ENCODE measurements at places on chromosomes 3 and 15. TPM values are rescaled to one million over a fixed set of nuclear protein-coding genes. Genes with fewer than 3 reads are reported as not detected.

DNA sequence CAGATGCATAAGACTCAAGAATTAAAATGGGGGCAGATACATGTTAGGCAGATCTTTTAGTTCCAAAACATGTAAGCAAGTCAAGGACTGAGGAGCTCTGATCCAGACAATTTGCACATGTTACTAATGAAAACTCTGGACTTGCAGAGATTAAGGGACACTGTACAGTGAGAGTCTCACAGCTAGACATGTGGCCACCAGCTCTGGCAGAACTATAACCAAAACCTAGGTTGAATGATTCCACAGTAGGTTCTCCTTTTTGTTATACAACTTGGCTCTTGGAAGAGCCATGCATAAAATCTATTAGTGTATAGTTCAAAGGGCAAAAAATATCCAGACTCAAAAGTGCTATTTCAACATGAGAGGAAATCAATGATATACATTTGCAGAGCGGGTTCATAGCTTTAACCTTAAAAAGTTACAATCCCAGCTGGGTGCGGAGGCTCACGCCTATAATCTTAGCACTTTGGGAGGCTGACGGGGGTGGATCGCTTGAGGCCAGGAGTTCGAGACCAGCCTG is 61.8 kb downstream of the SETD2 start:
- H3K4me1 ChIP-seq = no peaks in the 10 kb centered on the region
- peaks cover 39% of the 10 kb centered on the region for H3K36me3 ChIP-seq
- no peak for DNase-seq
- H3K27ac ChIP-seq = no peak overlapping the region

Gene VGLL3
- total RNA-seq = 138 TPM

DNA sequence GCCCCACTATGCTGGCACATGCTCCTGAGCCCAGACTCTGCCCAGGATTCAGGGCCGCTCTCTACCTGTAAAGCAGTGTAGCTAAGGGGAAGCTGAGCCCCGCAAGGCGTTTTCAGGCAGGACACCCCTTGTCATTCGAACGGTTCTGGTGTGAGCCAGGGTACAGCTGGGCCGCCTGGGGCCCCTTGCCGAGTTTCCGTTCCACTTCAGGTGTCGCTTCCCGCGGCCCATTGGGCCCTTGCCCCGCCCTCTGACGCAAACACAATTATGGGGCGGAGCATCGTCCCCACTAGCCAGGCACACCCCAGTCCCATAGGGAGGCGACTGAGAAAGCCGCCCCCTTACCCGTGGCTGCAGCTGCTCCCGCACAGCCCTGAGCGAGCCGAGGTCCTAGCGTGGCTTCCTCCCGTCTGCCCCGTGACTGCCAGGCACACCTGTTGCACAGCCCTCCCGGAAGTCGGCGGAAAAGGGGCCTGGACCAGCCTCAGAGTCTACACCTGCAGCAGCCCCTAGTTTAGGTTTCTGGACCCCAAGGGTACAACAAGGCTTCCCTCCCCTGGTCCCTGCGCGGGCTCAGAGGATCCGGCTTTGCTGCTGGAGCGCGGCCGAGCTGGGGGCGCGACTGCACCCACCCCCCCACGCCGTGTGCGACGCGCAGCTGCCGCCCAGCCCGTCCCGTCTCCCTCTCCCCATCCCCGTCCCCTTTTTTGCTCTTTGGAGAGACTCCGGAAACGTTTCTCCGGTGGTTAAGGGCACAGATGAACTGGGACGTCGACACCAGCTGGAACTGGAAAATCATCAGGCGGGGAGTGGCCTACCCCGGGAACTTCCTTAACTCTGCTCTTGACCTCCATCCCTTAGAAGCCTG is at the start of gene PLSCR2:
PLSCR2 (minus strand) TSS at position 412 of the 868 bp plus-strand sequence. CDS start 9,657 bp downstream, outside the sequence.
- H3K4me3 ChIP-seq = peak within 1 kb of the TSS; percentile 72
- no peaks in the 10 kb centered on the region for H3K27me3 ChIP-seq
- H3K4me1 ChIP-seq = no peaks in the 10 kb centered on the region
- peak; percentile 17 for DNase-seq
- H3K27ac ChIP-seq = peak within 1 kb of the TSS; percentile 53

- peak overlapping the region; percentile 16 for H3K4me3 ChIP-seq
- H3K4me1 ChIP-seq = no peaks in the 10 kb centered on the region
- H3K36me3 ChIP-seq = no peaks in the 10 kb centered on the region
- no peaks in the 10 kb centered on the region for H3K27me3 ChIP-seq
Observed at GRCh38 chr3:35664460-35664919, 25.2 kb downstream of the ARPP21 start.

Gene GCSAM
- total RNA-seq = not detected

GRCh38 chr3:23537101-23537551 is 268.6 kb upstream of the UBE2E1 start:
- no peak overlapping the region for H3K4me3 ChIP-seq
- H3K36me3 ChIP-seq = no peaks in the 10 kb centered on the region
- DNase-seq = no peak
- H3K27me3 ChIP-seq = no peaks in the 10 kb centered on the region

GRCh38 chr3:46468753-46469600 is 4.3 kb upstream of the LTF start:
- no peaks in the 10 kb centered on the region for H3K4me1 ChIP-seq
- no peak overlapping the region for H3K4me3 ChIP-seq
- H3K27me3 ChIP-seq = no peaks in the 10 kb centered on the region
- no peak for DNase-seq

Gene PPP1R14D
- total RNA-seq = not detected

DNA sequence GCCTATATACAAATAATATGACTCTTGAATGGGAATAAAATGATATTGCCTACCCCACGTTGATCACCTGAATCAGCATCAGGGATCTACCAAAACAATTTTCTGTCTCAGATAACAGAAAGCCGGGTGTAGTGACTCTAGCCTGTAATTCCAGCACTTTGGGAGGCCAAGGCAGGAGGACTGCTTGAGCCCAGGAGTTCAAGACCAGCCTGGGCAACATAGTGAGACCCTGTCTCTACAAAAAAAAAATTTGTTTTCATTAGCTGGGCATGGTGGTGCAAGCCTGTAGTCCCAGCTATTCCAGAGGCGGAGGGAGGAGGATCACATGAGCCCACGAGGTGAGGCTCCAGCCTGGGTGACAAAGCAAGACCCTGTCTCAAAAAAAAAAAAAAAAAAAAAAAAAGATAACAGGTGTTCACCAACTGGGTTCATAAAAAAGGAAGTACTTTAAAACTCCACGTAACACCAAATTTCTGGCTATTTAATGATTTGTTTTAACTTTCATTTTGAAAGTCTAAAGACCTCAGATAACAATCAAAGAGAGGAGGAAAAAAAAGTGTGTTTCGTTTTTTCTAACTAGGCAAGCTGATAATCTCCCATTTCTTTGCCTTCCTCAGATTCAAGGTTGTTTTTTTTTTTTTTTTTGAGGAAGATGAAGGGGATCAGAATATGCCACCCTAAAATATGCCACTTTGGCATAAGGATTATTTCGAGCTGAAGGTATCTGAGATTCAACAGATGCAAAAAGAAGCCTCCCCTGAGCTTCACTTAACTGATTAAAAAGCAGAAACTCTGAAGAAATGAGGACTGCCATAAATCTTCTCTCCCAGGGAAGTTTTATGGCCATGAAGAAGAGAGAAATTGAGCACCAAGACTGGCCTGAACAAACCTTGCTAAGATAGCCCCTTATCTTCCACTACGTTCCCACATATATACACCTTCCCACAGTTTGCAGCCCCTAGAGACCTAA is 44.1 kb downstream of the TRANK1 start:
- H3K27ac ChIP-seq = no peak overlapping the region
- no peak overlapping the region for H3K4me3 ChIP-seq
- no peaks in the 10 kb centered on the region for H3K4me1 ChIP-seq

DNA sequence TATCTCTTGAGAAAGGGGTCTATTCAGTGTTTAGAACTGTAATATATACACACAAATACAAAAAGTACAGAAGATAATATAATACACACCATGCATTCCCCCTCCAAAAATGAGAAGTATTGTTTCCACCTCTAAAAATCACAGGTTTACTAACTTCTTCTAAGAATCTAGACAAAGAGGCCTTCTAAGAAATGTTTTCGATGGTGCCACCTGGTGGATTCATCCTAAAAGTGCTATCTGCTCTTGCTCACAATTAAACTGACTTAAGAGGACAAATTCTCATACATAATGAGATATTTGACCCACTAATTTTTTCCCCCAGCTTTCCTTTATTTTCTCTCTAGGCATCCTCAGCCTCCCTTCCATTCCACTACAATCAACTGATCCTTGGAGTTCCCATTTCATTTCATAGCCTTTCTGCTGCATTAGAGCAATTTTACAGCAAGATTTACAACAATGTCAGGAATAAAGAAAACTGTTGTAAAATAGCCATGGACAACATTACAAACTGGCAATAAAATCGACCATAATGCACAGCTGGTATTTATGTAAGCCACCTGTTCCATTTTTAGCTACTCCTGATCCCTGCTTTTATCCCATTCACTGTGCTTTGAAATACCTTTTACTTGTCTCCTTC is 124.6 kb downstream of the ARRDC4 start:
- H3K27ac ChIP-seq = no peak overlapping the region
- H3K4me3 ChIP-seq = no peak overlapping the region
- no peaks in the 10 kb centered on the region for H3K4me1 ChIP-seq
- DNase-seq = no peak

DNA sequence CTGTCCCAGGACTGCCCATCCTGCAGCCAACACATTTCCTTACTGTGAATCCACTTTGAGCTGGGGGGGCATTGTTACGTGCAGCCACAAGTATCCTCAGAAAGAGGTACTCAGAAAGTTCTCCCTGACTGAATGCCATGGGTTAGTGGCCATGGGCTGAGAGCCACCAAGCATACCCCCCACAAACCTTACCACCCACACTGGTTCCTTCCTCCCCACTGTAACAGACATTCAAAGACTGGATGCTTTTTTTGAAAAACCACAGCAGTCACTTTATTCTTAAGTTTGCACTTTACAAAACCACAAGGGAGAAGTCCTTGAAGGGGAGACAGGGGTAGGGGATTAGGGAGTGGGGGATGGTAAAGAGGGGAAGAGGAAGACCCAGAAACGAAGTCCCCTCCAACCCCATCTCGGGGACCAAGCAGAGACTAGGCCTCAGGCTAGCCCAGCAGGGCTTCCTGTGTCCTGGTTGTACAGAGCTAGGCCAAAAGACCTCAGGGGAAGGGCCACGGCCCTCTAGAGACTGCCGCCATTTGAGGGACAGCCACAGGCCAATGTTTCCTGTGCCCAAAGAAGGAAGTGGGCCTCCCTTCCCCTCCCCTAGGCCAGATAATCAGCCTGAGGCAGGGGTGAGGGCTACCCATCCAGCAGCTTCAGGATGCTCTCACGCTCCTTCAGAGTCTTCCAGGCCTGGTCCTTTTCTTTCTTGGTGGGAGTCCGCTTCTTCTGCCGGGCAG is 10.1 kb upstream of the CAMK1 start:
- peaks cover 51% of the 10 kb centered on the region for H3K36me3 ChIP-seq
- no peaks in the 10 kb centered on the region for H3K27me3 ChIP-seq
- H3K4me1 ChIP-seq = no peaks in the 10 kb centered on the region
- no peak for DNase-seq
- H3K4me3 ChIP-seq = no peak overlapping the region

DNA sequence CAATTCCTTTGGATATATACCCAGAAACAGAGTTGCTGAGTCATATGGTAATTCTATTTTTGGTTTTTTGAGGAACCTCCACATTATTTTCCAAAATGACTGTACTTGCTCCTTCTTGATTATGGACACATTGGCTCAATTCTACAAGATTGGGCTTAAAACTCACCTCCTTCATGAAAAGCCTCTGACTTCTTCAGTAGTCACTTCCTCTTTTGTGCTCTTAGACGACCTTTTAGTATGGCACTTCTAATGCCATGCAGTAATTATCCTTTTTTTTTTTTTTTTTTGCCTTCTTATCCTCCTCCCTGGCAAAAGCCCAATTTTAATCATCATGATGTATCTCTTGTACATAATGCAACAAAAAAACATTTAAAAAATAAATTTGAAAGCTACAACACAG is 33.0 kb upstream of the ABHD17C start:
- no peaks in the 10 kb centered on the region for H3K36me3 ChIP-seq
- H3K27ac ChIP-seq = no peak overlapping the region
- no peak overlapping the region for H3K4me3 ChIP-seq

- H3K27me3 ChIP-seq = no peaks in the 10 kb centered on the region
- no peak for DNase-seq
Observed at GRCh38 chr15:25058080-25058785, 103.4 kb downstream of the SNRPN start.

Gene DUOX2
- 2.3 TPM for total RNA-seq

GRCh38 chr15:66784174-66784573 is 82.1 kb downstream of the SMAD6 start:
- no peaks in the 10 kb centered on the region for H3K4me1 ChIP-seq
- H3K4me3 ChIP-seq = no peak overlapping the region
- no peaks in the 10 kb centered on the region for H3K27me3 ChIP-seq
- no peak for DNase-seq
- peaks cover 20% of the 10 kb centered on the region for H3K36me3 ChIP-seq
- H3K27ac ChIP-seq = no peak overlapping the region

DNA sequence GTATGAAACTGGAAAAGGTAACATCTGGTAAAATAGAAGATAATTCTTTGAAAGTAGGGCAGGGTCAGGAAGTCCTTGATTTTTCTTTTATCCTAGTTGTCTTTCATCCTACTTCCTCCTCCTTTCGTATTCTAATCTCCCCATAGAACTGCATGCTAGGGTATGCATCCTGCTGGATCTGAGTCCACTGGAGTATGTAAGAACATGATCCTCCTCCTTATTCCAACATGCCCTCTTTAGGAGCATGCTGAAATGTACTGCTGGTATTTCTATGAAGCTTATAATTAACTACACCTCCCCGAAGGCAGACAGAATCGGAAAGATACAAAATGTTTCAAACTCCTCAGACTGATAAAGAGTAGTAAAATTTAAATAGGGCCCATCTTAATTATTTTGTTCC is 493.8 kb downstream of the AGBL1 start:
- H3K4me1 ChIP-seq = no peaks in the 10 kb centered on the region
- no peak overlapping the region for H3K27ac ChIP-seq
- no peak for DNase-seq
- H3K36me3 ChIP-seq = no peaks in the 10 kb centered on the region

- H3K27me3 ChIP-seq = no peaks in the 10 kb centered on the region
- no peaks in the 10 kb centered on the region for H3K36me3 ChIP-seq
- H3K27ac ChIP-seq = no peak overlapping the region
- no peaks in the 10 kb centered on the region for H3K4me1 ChIP-seq
- DNase-seq = no peak
Observed at GRCh38 chr15:86328658-86329057, 249.0 kb downstream of the AGBL1 start.

Gene LMCD1
- 634 TPM for total RNA-seq

DNA sequence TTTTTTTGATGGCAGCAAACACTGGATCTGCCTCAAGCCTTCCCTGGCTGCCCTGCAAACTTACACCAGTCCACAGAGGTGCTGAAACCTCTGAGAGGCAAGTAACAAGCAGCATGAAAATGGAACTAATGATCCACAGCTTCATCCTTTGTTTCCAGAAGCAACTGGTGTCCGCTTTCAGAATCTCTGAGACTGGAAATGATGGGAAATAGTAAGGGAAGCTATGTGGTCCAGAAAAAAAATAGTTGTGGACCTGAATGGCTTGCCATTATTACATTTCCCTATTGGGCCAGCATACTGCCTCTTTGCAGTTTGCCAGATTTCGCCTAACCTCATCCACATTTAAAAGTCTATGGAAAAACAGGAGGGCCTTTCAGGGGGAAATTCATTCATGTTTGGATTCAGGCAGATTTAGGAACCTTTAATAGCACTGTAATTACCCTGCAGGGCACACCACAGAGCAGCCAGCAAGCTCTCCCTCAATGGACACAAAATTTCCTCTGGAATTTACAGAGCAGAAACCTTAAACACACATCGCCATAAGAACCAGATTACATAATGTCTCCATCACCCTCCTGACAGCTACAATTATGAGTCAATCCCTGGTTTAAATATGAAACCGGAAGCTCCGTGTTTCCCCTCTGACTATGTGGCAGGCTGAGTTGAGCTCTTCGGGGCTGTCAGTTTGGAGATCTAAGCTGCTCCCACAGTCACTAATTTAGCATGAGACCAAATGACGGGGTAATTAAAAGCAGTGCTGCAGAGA is 134.4 kb downstream of the TMCO5A start:
- no peaks in the 10 kb centered on the region for H3K27me3 ChIP-seq
- peaks cover 22% of the 10 kb centered on the region for H3K4me1 ChIP-seq
- H3K4me3 ChIP-seq = no peak overlapping the region

Gene DUOXA2
- 0.32 TPM for total RNA-seq

Measured in ascending aorta (tissue), 2 donors.